ENCODE measurements at places on chromosomes 16 and 17.

- no peak for DNase-seq
Measured at GRCh38 chr16:73268366-73268993, 220.6 kb upstream of the ZFHX3 start.

DNA sequence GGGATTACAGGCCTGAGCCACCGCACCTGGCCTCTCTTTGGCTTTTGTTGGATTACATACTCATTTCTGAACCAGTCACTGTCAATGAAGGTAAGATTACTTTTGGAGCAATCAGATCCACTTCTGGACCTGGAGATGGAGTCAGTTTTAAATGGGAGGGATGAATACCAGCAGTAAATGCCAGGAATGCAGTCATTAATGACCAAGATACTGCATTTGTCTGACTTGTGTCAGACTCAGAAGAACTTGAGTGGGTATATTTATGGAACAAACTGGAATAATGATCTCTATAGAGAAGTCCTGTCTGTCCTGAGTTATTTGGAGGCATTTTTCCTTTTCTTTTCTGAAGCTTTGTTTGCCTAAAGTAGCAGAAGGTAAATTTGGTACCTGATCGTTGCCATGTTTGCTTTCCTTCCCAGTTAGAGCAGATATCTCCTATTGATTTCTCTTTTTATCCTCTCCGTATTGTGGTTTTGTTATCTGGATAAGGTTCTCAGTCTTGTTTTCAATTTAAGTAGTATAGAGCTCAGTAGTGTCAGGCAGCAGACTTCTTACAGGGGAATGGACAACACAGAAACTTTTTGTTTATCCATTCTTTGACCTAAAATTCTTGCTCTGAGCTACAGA lies 10.7 kb downstream of the NLK start:
- DNase-seq = no peak

DNA sequence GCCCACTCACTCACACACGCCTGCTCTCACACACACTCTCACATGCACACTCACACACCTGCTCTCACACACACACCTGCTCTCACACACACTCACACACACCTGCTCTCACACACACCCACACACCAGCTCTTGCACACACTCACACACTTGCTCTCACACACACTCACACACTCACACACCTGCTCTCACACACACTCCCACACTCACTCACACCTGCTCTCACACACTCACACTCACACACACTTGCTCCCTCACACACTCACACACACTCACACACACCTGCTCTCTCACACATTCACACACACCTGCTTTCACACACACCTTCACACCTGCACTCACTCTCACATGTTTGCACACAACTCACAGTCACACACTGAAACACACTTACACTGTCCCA lies 4.0 kb downstream of the CD300H start:
- no peak for DNase-seq

- peak; percentile 76 for DNase-seq
Measured at GRCh38 chr17:42531455-42532354, 4.3 kb upstream of the NAGLU start.

DNA sequence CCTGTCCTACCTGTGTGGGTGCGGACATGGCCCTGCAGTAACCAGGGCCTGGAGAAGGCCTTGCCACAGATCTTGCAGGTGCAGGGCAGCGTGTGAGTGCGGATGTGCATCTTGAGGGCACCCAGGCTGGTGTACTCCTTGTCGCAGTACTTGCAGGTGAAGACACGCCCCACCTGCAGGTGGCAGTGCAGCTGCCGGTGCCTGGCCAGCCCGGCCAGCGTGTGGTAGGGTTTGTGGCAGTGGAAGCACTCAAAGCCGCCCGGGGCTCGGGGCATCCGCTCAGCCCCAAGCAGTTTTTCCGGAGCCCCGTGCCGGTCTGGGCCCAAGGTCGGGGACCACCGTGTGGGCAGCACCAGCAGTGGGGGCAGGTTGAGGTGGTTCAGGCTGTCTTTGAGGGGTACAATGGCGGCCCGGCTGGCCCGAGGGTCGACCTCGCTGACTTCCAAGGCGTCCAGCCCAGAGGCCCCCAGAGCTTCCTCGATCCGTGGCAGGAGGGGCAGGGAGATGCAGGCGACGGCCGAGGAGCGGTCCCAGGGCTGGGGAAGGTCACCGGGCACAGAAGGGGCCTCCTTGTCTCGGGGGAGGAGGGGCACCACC lies 5.1 kb downstream of the SNAI3 start:
- DNase-seq = peak; percentile 78
